ENCODE measurements at places on chromosomes 1 and 21. TPM values are rescaled to one million over a fixed set of nuclear protein-coding genes. Genes with fewer than 3 reads are reported as not detected.

Gene OR6K3
- not detected for total RNA-seq

Gene HES3
- not detected for total RNA-seq

Gene DNTTIP2
- 16.2 TPM for total RNA-seq

Gene PTAFR
- total RNA-seq = 4.8 TPM

Gene B3GALT2
- total RNA-seq = 8.8 TPM

Gene MYBPH
- total RNA-seq = 12.0 TPM

Gene CSF1
- 20.1 TPM for total RNA-seq

Gene C1orf94
- total RNA-seq = not detected

Gene CD1E
- 0.82 TPM for total RNA-seq

Gene NEGR1
- total RNA-seq = 4.1 TPM

Gene CA14
- total RNA-seq = 2.3 TPM

Gene CD1C
- total RNA-seq = 1.3 TPM

Gene AQP10
- total RNA-seq = 0.12 TPM

Gene PRRX1
- 33.0 TPM for total RNA-seq

Gene SRGAP2C
- 20.4 TPM for total RNA-seq

Gene TPTE
- total RNA-seq = not detected

Gene RNF186
- total RNA-seq = 0.18 TPM

Gene ABCG1
- total RNA-seq = 25.0 TPM

Gene MUL1
- 29.3 TPM for total RNA-seq

Gene LEFTY1
- 3.9 TPM for total RNA-seq

Gene GJB3
- total RNA-seq = 0.35 TPM

Gene SLAMF9
- total RNA-seq = not detected

Gene OR10Z1
- not detected for total RNA-seq

Measured in metanephros (tissue), 2 donors.